ENCODE measurements at places on chromosomes 12 and 14. TPM values are rescaled to one million over a fixed set of nuclear protein-coding genes. Genes with fewer than 3 reads are reported as not detected.

CISTR gene
- total RNA-seq: not detected

C12orf50 gene
- total RNA-seq: not detected

ASB2 gene
- 2.2 TPM for total RNA-seq

DHH gene
- not detected for total RNA-seq

CEBPE gene
- total RNA-seq: not detected

DLGAP5 gene
- total RNA-seq: 42.0 TPM

GALNT8 gene
- total RNA-seq: not detected

GPX2 gene
- total RNA-seq: 242 TPM

TAPBPL gene
- total RNA-seq: 5.2 TPM

CLEC4C gene
- total RNA-seq: not detected

IAPP gene
- not detected for total RNA-seq

DPF3 gene
- 0.23 TPM for total RNA-seq

CCDC60 gene
- total RNA-seq: not detected

TAMALIN gene
- 0.17 TPM for total RNA-seq

MGP gene
- not detected for total RNA-seq

MNAT1 gene
- 48.3 TPM for total RNA-seq

KRT72 gene
- total RNA-seq: not detected

KRT83 gene
- 2.5 TPM for total RNA-seq
